ENCODE measurements at places on chromosomes 11 and 22.

GRCh38 chr11:8282631-8283030 is 19.0 kb upstream of the LMO1 start:
- DNase-seq, result no peak
- no peak overlapping the region for H3K4me3 ChIP-seq

DNA sequence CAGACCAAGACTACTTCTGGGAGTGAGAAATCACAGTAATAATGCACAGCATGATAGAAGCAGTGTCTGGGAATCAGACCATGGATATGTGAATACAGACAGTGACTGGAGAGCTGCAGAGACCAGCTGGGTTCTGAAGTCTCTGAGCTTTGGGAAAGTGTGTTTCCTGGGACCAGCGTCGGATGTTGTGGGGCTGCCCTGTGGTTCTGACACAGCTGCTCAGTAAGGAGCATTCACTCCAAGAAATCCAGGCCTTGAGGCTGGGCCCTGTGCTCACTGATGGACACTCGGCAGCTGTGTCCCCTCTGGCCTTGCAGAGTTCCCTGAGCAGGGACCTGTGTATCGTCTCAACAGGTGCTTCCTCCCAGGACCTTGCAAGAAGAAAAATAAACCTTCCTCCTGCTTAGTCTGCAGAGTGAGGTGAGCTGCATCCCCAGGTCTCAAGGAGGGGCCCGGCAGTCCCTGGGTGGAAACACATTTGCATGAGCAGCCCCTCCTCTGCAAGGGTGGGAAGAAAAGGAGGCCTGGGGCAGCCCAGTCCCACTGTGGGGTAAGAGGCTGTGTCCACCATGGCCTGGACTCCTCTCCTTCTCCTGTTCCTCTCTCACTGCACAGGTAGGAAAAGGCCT is 107.9 kb downstream of the VPREB1 start:
- H3K36me3 ChIP-seq, result no peaks in the 10 kb centered on the region
- H3K27me3 ChIP-seq, result peaks cover 29% of the 10 kb centered on the region
- no peak for DNase-seq
- H3K4me1 ChIP-seq, result no peaks in the 10 kb centered on the region
- no peak overlapping the region for H3K4me3 ChIP-seq

DNA sequence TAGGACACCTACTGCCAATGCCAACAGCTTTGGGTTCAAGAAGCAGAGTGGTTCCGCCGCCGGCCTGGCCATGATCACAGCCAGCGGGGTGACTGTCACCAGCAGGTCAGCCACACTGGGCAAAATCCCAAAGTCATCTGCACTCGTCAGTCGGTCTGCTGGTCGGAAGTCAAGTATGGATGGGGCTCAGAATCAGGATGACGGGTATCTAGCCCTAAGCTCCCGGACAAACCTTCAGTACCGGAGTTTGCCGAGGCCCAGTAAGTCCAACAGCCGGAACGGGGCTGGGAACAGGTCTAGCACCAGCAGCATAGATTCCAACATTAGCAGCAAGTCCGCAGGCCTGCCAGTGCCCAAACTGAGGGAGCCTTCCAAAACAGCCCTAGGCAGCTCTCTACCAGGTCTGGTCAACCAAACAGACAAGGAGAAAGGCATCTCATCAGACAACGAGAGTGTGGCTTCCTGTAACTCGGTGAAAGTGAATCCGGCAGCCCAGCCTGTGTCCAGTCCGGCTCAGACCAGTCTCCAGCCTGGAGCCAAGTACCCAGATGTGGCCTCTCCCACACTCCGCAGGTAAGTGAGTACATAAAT is 115.1 kb downstream of the DBX1 start:
- 0 out of 2 replicates have a peak, but pooled peaks cover 11% of the 10 kb centered on the region for H3K4me1 ChIP-seq
- no peak for DNase-seq
- peaks cover 25% of the 10 kb centered on the region for H3K36me3 ChIP-seq
- H3K27ac ChIP-seq, result no peak overlapping the region
- no peaks in the 10 kb centered on the region for H3K27me3 ChIP-seq

DNA sequence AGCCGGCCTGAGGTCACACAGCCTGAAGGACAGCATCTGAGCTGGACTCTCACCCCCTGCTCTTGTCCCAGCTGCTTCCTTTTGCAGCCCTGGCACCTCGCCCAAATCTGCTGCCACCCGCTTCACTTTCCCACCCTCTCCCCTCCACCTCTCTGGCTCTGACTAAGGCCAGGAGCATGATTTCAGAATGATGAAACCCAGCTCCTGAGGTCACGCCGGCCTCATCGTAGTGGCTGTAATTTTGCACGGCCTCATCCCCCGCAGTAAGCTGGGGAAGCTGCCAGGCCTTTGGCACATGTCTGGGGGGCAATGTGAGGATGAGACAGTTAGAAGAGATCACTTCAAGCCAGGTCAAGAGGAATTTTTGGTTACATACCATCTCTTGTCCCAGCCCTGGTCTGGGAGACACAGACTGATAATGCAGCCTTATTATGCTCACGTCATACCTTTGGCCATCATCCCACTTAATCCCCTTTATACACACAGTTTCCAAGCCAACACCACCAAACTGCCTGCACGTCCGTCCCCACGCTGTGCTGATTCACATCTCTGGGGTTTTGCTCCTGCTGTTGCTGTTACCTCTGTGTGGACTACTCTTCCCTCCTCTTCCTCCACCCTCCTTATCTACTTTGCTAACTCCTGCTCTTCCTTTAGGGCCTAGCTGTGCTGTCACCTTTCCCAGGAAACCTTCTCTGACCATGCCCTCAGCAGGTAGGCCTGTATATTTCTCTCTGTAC is 58.1 kb downstream of the CHRDL2 start:
- peak overlapping the region; percentile 23 for H3K4me3 ChIP-seq

DNA sequence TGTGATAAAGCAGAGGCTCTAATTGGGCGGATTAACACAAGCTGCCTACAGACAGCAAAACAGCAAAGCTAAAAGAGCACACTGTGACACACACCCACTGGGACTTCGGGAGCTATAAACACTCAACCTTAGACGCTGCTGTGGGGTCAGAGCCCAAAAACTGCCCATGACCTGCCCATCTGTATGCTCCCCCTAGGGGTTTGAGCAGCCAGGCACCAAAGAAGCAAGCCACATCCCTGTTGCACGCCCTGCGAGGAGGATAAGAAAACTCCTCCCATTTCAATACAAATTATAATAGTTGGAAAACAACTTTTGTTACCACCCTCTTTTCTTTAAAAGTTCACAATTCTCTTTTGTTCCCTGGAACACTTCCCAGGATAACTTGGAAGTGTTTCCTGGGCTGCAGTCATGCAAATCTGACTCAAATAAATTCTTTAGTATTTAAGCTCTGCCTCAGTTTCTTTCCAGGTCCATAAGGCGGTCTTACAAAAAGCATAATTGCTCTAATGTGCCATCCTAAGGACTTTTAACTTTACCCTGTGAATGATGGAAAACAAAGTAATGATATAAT is 86.4 kb downstream of the DLG2 start:
- no peak overlapping the region for H3K27ac ChIP-seq
- no peaks in the 10 kb centered on the region for H3K27me3 ChIP-seq
- H3K36me3 ChIP-seq, result no peaks in the 10 kb centered on the region
- peak; percentile 4 for DNase-seq

GRCh38 chr11:76579752-76580151 is 90.8 kb downstream of the LRRC32 start:
- no peak overlapping the region for H3K27ac ChIP-seq
- peaks cover 7% of the 10 kb centered on the region for H3K4me1 ChIP-seq
- H3K27me3 ChIP-seq, result no peaks in the 10 kb centered on the region
- no peak overlapping the region for H3K4me3 ChIP-seq
